ENCODE measurements at places on chromosomes 5 and 9.

- peak; percentile 74 for DNase-seq
Measured at GRCh38 chr9:83219154-83219923, 156.4 kb upstream of the RASEF start.

- DNase-seq: no peak
Measured at GRCh38 chr9:96009690-96010472, 134.4 kb downstream of the ERCC6L2 start.

- DNase-seq: no peak
Measured at GRCh38 chr5:131265311-131265803, 1.5 kb downstream of the CDC42SE2 start.

DNA sequence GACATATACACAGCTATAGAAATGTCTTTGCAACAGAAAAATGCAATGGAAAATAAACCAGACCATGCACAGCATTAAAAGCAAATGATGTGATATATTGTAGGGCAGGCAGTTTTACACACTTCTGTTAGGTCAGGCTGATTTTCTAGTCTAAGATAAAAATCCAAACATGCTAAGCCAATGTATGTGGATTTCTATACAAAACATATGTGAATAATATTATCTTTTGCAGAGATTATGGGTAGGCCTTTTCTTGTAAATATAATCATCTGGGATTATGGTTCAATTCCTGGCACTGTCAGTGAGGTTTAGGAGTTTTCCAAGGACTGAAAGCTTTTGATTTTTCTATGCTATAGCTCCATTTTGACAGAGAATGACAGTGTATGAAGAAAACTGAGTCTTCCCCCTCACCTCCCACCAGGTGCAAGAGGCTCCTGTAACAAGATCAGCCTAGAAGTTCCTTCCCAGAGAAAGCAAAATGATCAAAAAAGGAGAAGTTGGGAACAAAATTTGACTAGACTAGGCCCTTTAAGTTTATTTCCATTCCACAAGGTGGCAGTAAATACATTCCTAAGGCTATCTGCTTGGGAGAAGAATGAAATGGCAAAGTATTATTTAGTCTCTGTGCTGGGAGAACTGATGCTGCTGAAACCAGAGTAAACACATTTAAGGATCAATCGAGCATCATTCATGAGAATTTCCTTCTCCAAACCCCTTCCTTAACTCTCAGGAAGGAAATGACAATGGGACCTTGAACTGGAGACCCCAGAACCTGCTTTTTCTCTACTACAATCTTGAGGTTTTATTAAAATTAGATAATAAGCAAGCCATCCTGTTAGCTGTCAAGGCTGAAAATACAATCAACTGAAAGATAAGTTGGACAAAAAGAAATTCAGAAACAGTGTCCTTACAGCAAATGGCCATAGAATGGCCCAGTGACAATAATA, 133.0 kb upstream of the TUT7 start:
- DNase-seq: peak; percentile 47

- no peak for DNase-seq
Measured at GRCh38 chr5:760363-761058, 24.0 kb downstream of the ZDHHC11B start.

GRCh38 chr5:10471677-10472076, 30.0 kb downstream of the ROPN1L start:
- DNase-seq: no peak

DNA sequence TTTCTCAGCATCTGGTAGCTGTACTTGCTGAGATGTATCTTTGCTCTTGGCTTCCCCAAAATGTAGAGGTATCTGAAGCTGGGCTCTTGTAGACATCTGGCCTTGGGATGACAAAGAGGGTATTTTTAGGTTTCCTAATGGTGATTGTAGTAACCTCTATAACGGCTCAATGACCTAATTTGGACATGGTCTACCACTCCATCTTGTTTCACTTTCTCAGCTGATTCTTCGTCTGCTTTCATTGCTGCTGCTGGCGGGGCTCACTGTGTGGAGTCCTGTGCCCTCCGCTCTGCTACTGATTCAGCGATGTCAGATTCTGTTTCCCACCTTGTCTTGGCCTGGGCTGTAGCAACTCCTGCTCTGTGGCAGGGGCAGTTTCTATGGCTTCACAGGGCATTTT, 12.7 kb upstream of the MARCHF11 start:
- no peak for DNase-seq

GRCh38 chr9:105975886-105976645, 281.7 kb downstream of the TMEM38B start:
- DNase-seq: no peak

DNA sequence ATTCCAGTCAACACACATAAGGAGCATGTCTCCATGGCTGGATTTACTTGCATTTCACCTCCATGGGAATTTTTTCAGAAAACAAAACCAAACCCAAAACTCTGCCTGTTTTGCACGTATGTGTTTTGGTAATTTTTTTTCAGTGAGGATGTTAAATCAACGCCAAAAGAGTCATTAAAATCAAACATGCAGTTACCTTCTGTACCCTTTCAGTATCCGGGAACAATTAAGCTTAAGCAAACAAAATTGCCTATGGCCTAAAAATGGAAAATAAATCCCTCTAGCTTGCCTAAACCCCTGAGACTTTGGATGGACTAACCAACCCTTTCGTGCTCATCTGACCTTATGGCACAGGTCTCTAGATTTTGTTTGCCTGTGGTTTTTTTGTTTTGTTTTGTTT, 209.2 kb upstream of the KLF4 start:
- no peak for DNase-seq

DNA sequence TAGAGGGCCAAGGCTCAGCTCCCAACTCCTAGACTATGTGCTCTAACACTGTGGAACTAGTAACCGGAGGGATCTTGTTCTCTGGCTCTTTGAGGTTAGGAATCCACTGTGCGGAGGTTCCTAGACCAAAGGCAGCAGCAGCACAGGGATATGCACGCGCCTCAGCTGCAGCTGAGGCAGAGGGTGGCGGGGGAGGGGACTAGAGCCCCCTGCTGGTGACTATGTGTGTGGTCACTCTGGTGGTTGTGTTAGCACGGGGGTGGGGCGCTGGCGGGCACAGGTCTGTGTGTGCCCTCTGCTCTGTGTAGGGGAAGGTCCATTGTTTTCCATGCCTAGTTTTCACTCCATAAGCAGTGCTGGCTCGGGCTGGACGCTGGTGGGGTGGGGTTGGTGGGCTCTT, 458.0 kb upstream of the IZUMO3 start:
- DNase-seq: no peak

- no peak for DNase-seq
Measured at GRCh38 chr5:95375591-95375990, 15.6 kb upstream of the FAM81B start.

DNA sequence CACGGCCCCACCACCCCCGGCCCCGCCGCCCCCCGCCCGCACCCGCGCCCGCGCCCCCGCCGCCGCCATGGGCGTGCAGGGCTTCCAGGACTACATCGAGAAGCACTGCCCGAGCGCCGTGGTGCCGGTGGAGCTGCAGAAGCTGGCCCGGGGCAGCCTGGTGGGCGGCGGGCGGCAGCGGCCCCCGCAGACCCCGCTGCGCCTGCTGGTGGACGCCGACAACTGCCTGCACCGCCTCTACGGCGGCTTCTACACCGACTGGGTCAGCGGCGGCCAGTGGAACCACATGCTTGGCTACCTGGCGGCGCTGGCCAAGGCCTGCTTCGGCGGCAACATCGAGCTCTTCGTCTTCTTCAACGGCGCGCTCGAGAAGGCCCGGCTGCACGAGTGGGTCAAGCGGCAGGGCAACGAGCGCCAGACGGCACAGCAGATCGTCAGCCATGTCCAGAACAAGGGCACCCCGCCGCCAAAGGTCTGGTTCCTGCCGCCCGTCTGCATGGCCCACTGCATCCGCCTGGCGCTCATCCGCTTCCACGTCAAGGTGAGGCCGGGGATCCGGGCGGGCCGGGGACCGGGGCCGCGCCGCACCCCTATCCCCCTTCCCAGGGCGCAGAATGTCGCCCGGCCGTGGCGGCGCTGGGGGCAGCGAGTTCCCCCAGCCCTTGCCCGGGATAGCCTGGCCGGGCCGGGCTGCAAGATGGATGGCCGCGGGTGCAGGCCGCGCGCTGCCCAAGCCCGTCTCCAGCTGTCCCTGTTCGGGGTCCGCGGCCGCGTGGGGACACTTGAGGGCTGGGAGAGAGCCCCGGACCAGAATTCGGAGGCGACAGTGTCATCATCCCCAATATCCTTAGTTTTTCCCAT, 594 bp downstream of the FAM120A start:
- DNase-seq: peak; percentile 46

- DNase-seq: no peak
Measured at GRCh38 chr5:138869763-138870500, 5.2 kb downstream of the LRRTM2 start.

- DNase-seq: no peak
Measured at GRCh38 chr5:142613271-142613671, 72.6 kb downstream of the FGF1 start.

- DNase-seq: no peak
Measured at GRCh38 chr9:107612136-107612535, 122.6 kb upstream of the KLF4 start.

All from neuronal stem cell (in vitro differentiated cells).